ENCODE measurements at places on chromosomes 1 and 21. TPM values are rescaled to one million over a fixed set of nuclear protein-coding genes. Genes with fewer than 3 reads are reported as not detected.

Gene DR1
- polyA plus RNA-seq, result 60.2 TPM

Gene C1orf226
- 22.5 TPM for polyA plus RNA-seq

Gene LY9
- 0.13 TPM for polyA plus RNA-seq

Gene GLIS1
- polyA plus RNA-seq, result 3.6 TPM

Gene CCDC17
- 1.7 TPM for polyA plus RNA-seq

Gene FAM163A
- polyA plus RNA-seq, result 0.68 TPM

DNA sequence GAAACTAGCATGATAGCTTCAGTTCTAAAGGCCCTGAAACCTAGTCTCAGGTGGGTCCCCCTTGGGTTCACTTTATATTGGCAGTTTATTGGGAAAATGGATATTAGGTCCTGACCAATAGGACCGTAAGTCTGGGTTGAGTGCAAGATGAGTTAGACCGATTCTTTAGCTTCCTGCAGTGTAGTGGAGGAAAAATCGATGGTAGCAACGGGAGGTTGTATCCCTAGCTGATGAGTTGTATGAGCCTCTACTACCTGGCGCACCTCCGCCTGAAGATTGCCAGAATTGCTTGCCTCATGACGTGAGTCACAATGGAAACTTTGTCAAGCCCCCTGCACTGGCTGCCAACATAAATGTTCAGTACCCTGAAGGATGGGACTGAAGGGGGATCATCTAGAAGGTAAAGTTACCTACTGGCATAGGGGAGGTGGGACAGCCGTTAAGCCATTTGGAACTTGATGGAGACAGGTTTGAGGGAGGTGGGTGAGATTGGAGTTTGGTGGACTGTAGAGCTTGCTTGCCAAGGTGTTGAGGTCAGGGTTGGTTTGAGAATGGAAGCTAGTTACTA, 3.9 kb downstream of the RCC1 start:
- DNase-seq, result no peak

DNA sequence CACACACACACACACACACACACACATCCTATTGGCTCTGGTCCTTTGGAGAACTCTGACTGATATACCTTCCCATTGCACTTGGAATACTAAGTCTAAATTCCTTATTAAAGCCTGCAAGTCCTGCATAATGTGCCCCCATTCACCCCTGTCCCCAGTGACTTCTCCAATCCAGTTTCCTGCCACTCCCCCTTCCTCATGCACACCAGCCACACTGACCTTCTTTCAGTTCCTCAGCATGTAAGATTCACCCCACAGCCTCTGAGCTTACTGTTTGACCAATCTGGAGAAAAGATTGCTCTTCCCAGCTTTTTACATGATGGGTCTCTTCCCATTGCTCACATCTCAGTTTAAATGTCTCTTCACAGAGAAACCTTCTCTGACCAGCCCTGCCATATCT, 146.6 kb downstream of the TBX15 start:
- DNase-seq, result no peak

DNA sequence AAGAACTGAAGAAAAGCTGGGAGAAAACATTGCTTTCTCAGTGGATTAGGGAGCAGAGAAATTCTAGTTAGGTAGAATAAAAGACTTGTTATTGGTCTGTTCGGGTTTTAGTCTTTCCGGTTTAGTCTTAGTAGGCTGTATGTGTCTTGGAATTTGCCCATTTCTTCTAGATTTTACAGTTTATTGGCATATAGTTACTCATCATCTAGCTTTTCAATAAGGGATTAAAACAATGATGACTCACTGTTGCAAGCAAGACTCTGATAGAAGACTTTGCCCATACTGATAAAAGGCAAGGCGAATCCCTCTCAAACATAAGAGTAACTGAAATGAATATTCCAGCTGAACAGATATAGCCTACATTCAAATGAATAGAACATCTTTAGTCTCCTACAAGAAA, 62.3 kb downstream of the GPR137B start:
- DNase-seq, result no peak

DNA sequence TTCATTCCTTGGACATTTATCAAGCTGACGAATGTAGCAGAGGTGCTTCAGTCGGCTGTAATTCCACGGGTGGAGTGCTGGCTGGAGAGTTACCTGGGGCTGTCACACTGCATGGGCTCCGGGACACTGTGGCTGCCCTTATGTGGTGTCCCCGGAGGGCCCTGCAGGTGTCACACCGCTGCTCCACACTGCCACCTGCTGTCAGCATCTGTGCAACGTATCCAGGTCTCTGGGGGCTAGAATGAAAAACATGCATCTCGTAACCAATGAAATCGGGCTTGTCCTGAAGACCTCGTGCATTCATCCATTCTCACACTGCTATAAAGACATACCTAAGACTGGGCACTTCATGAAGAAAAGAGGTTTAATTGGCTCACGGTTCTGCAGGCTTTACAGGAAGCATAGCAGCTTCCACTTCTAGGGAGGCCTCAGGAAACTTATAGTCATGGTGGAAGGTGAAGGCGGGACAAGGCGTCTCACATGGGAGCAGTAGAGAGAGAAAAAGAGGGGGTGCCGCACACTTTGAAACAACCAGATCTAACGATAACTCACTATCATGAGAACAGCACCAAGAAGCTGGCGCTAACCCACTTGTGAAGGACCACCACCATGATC, 46.7 kb upstream of the PCBP3 start:
- no peak for DNase-seq

GRCh38 chr1:78436961-78437360, 53.8 kb upstream of the PTGFR start:
- no peak for DNase-seq

GRCh38 chr1:26789612-26789865, 1.8 kb downstream of the PIGV start:
- no peak for DNase-seq

- DNase-seq, result peak; percentile 68
Measured at GRCh38 chr1:185646202-185646683, 87.9 kb upstream of the HMCN1 start.

Measured in left renal cortex interstitium (tissue), 4 donors.